ENCODE measurements at places on chromosomes 7 and 10. TPM values are rescaled to one million over a fixed set of nuclear protein-coding genes. Genes with fewer than 3 reads are reported as not detected.

Gene KAZALD1
- 0.17 TPM for total RNA-seq

Gene SORBS1
- total RNA-seq = 3.6 TPM

Gene SEMA3A
- total RNA-seq = 80.2 TPM

Gene CYP2W1
- total RNA-seq = not detected

Gene PDK4
- 105 TPM for total RNA-seq
